ENCODE measurements at places on chromosomes 5 and 9.

- no peak for DNase-seq
Measured at GRCh38 chr5:41452506-41452905, 57.9 kb downstream of the PLCXD3 start.

DNA sequence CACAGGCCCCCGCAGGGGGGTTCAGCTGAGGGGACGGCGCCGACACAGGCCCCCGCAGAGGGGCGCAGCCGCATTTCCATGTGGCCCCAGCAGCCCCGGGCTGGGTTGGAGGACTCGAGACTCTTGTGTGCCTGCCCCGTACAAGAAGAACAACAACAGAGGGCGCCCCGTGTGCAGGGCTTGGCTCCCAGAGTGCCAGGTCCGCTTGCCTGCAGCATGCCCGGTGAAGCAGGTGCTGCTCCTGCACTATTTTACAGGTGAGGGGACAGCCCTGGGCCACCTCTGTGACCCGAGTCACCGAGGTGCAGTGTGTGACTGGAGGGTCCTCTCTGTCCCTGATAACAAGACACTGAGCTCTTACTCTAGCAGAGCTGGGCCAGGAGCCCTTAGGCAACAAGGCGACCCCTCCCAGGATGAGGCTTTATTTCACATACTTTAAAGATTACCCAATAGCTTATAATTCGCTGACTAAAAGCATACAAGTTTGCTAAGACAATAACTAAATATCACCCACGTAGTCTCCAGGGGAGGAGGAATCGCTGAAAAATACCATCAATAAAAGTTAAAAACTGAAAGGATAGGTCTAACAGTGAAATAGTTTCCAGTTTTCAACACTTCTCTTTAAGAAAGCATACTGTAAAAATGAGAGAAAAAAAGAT is 41.7 kb upstream of the SLC9A3 start:
- no peak for DNase-seq

DNA sequence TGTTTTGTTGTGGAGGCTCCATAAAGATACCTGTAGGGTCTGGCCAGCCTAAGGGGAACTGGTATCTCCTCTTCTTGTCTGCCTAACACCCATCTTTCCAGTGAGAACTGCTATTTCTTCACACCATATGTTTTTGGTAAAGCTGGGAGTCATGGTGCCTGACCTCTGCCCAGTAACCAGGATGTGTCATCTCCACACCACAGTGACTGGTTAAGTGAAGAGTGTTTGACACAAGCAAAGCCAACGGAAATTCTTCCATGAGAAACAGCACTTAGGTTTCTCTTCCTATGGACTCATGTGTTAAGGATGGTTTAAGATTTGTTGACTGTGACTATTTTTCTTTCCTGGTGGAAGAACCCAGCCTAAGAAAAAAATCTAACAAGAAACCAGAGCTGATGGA is 111.5 kb downstream of the HTR4 start:
- no peak for DNase-seq

DNA sequence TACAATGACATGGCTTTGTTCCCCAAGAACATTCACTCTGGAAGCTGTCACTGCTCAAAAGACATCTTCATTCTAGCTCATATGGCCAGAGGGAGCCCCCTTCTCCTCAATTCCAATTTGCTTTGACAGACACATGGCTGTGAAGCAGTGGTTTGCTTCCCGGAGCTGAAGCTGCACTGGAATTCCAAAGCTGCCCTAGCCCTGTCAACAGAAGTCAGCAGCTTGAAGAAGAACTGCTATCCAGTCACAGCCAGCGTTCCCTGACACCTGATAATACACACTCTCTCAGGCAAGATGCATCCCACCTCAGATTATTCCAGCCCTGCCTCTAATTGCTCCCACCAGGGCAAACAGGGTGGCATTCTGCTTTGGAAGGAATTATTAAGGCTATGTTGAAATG is 93.7 kb downstream of the SEMA5A start:
- DNase-seq = no peak

GRCh38 chr5:27944471-27944870 is 906.1 kb upstream of the CDH9 start:
- no peak for DNase-seq

GRCh38 chr5:32163785-32164184 is 10.3 kb downstream of the GOLPH3 start:
- no peak for DNase-seq

GRCh38 chr9:118962426-118962825 is 406.8 kb downstream of the BRINP1 start:
- DNase-seq = no peak

- no peak for DNase-seq
Measured at GRCh38 chr5:90193185-90193822, 216.3 kb downstream of the CETN3 start.

DNA sequence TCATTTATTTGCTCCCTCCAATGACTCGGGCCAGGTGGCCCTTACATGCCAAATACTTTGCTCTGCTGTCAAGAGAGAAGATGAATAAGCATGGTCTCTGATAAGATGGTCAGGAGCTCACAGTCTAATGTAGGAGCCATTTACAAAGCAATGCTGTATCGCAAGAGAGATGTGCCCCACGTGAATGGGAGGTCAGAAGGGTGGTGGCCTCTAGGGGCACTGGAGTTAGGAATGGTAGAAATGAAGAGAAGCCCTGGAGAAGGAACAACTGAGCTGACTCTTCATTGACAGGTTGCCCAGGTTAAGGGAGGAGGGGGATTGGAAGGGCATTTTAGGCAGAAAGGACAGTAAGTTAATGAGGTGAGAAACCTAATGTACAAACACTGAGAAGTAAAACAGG is 286.5 kb downstream of the KCTD16 start:
- no peak for DNase-seq

- no peak for DNase-seq
Measured at GRCh38 chr5:135651156-135651555, 72.4 kb upstream of the CXCL14 start.

DNA sequence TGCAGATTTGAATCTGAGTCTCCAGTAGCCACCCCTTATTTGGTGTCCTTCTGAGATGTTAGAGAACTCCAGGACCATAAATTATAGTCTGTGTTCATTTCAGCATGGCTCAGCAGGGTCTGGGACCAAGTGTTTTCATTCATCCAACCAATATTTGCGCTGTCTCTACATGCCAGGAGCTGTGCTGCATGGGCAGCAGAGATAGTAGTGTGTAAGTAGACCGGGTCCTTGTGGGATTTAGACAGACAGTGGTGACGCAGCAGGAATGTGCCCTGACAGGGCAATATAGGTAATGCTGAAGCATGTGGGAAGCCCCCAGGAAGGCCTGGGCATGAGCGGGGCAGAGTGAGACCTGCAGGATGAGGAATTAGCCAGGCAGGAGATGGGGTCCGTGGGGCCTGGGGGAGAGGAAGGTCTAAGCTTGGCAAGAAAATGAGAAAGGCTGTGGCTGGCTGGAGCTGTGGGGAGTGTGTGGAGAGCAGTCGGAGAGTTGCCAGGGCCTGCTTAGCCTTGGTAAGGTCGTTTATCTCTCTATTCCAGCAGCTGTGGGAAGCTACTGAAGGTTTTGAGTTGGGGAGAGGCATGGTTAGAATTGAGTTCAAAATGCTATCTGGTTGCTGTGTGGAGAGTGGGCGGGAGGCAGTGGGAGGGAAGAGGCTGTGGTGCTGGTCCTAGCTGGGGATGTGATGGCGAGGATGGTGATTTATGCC is 16.8 kb downstream of the STXBP1 start:
- DNase-seq = no peak

GRCh38 chr9:13728131-13728530 is 448.6 kb upstream of the MPDZ start:
- DNase-seq = no peak

DNA sequence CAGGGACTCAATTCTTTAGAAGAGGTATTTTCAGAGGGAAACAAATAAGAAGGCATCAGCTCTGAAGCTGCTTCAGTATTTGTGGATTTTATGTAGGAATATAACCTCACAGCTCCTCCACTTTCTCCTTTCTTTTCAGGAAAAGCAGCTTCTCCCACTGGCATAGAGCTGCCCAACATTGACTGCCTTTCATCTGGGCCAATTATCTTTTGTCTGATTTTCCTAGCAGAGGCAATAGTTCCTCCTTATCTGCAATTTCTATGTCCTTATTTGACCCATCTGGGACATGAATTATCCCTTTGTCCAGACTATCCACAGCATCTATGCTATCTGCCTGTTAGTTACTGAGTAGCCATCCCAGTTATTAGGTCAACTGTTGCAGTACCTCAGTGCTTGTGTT is 1671.2 kb upstream of the ACO1 start:
- no peak for DNase-seq

DNA sequence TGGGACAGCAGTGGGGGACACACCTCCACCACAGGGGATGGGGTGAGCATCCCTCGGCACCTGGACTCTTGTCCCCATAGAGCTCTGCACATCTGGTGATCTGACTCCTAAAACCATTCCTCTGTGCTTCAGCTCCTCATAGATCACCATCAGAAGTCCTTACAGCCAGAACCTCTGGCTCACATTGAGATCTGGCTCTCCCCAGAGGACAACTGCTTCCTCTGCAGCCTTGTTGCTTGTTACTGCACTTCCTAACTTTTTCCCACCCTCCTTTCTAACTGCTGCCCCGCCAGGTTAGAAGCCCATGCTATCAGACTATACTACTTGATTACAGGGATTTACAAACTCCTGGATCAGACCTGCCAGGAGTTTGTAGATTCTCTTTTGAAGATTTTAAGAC is 64.5 kb downstream of the ARSB start:
- DNase-seq = no peak

GRCh38 chr9:117952581-117952980 is 248.4 kb downstream of the TLR4 start:
- DNase-seq = no peak

GRCh38 chr9:4849369-4849768 is 56.6 kb downstream of the RCL1 start:
- DNase-seq = no peak

- no peak for DNase-seq
Measured at GRCh38 chr5:14261235-14261634, 118.1 kb downstream of the TRIO start.

DNA sequence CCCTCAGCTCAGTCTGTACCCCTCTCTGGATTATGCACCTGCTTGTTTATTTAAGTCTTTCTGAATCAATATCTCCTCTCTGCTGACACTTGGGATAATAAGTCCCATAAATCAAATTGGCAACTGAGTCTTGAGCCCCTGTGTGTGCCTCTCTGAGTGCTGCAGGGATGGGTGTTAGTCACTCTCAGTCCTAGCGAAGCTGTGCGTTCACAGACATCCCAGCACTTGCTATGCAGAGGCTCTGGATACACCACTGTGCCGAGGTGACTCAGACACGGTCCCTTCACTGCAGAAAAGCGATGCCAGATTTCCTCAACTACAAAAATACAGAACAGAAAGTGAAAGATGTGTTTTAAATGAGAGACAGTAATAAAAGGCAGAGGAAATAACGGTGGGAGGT is 4.1 kb upstream of the KCNMB1 start:
- DNase-seq = peak; percentile 11

DNA sequence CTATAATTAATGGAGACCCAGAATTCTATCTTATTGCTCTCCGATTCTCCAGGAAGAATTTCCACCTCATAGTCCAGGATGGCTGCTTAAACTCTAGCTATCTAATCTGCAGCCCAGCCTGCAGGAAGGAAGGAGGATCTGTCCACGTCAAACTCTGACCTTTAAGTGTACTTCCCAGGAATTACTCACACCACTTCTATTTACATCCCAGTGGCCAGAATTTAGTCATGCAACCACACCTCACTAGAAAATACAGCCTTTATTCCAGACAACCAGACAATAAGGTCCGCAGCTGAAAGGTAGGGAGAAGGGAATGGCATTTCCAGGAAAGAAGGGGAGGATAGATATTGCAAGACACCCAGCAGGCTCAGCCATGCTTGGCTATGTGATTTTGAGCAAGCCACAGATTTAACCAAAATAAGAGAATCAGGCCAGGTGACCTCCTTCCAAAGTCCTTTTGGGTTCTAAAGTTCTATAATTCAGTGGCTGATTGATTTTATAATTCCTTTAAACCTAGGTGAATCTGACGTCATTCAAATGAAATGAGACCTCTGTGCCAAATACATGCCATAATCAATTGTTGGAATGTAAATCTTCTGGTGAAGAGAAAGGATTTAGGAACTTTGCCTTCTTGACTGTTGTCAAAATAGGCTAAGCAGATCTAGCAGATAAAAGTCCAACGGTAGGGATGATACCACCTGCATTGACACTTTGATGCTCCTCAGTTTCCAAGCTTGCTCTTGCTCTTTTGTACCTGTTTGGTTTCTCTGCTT is 3.7 kb upstream of the DENND1A start:
- no peak for DNase-seq

DNA sequence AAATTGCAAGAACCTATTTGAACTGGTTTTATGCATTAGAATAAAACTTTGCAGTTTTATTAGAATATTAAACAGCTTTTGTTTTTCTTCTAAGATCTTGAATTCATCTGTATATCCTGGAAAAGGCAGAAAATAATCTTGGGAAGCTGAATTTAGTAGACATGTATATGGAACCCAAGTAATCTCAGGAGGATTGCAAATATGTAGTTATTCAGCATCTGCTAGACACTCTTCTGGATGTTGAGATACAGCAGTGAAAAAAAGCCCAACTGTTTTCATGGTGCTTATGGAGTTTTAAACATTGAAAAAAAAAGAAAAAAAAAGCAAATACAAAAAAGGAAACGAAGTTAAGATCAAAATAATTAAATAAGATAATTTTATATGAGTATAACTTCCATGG is 922.2 kb upstream of the SEMA6A start:
- no peak for DNase-seq

- DNase-seq = no peak
Measured at GRCh38 chr5:155564541-155564940, 551.0 kb downstream of the KIF4B start.

GRCh38 chr5:148090773-148091250 is 27.0 kb downstream of the SPINK5 start:
- no peak for DNase-seq

- DNase-seq = no peak
Measured at GRCh38 chr9:29830821-29831220, 2257.5 kb upstream of the C9orf72 start.

DNA sequence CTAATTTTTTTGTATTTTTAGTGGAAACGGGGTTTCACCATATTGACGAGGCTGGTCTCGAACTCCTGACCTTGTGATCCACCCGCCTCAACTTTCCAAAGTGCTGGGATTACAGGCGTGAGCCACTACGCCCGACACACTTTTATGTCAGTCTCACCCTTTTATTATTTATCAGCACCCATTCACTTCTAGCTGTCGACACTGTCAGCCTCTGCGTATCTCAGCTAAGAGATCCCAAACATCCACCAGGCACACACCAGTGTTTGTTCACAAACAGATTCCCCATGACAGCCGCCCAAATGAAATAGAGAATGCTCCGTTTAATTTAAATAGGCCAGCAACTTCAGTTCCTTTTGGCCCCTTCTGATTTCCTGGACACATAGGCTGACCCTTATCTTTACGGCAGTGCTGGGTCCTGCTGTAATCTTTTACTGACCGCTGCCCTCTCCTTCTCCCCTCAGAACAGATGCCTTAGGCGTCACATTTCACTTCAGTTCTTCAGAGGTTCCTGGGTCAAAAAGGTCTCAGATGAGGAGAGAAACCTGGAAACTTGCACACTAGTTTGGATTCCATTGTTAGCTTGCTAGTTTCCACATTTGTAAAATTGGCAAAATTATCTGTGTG is 43.1 kb upstream of the CKMT2 start:
- no peak for DNase-seq

- DNase-seq = no peak
Measured at GRCh38 chr9:126925876-126926275, 11.3 kb downstream of the RALGPS1 start.
